ENCODE measurements at places on chromosomes 7 and 10.

DNA sequence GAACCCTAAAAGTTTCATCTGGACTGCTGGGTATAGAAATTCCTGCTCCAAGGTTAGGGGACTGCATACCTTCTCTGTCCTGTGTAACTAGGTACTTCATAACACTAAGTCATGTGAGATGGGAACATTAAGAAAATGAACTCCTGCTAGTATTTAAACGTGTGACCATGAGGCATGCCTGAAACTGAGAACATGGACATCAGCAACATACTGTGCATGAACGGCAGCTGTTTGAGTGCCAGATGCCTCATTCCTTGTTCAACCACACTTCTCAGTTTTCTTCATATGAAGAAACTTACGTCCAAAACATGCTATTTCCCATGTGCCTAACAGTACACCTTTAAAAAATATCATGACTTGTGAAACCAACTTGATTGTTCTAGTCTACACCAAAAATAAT is 88.5 kb downstream of the CREM start:
- no peak for DNase-seq

GRCh38 chr7:111388016-111388415 is 174.3 kb downstream of the IMMP2L start:
- DNase-seq: no peak

DNA sequence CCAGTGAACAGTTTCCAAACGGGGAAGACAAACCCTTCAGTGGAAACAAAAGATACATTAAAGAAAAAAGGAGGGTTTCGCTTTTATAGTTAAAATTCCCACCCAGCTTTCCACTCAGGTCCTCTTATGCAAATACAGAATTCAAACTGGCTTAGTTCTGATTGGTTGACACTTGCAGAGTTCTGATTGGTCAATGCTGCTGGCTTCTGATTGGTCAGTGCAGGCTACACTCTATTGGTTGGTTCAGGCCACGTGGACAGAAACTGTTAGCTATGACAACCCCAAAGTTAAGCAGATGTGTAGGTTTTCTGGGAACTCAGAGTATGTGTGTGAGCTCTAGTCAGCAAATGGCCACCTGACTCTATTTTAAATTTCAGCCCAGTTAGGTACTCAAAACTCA is 80.0 kb downstream of the FBXL13 start:
- no peak for DNase-seq

DNA sequence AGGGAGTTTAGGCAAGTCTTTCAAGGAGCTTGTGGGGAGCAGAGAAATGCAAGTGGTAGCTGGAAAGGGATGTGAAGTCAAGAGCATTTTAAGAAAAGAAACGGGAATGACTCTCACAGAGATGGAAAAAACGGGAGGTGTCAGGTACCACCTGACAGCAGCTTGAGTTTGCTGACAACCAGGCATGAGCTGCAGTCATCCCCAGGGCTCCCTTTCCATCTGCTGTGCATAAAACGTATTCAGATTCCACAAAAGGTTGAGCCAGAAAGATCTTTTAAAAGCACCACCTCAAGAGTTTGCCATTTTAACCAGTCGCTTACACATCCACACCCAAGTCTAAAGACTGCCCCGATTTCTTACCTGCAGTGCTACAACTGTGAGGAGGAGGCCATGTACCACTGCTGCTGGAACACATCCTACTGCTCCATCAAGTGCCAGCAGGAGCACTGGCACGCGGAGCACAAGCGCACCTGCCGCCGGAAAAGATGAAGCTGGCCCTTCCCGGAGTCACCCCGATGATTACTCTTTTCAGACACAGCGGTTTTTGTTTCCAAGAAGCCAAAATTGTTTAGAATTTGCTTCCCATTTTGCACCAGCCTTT is 116.8 kb downstream of the ZMYND11 start:
- no peak for DNase-seq

DNA sequence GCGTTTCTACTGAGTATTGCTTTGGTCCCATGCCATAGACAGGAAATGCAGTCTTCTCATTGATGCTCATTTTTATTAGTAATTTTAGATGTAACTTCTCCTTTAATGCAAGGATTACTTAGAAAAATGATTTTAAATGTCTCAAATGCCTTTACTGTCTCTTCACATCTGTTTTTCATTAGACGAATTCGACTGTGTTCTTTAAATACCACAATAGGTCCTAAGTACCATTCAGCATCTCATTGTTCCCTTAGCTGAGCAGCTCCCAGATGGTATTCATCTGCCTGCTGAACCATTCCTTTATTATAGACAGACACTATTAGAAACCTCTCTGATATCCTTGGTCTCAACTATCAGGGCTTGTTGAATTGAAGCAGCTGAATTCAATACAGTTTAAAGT is 113.6 kb downstream of the LSMEM1 start:
- DNase-seq: no peak

GRCh38 chr7:90384433-90384832 is 18.8 kb upstream of the CLDN12 start:
- DNase-seq: no peak

Measured in stimulated activated CD8-positive, alpha-beta memory T cell treated with anti-CD3 and anti-CD28 coated beads, Interleukin-4, amount 100 ng/mL, for 24 hours (primary cell).